ENCODE measurements at places on chromosomes 4 and X.

- DNase-seq: no peak
Observed at GRCh38 chr4:73161527-73162185, 92.1 kb upstream of the COX18 start.

GRCh38 chr4:37082912-37083311 is 161.6 kb upstream of the NWD2 start:
- no peak for DNase-seq

- no peak for DNase-seq
Observed at GRCh38 chr4:38791010-38791409, 8.2 kb upstream of the TLR10 start.

- DNase-seq: peak; percentile 80
Observed at GRCh38 chr4:147596981-147597380, 20.2 kb upstream of the TMEM184C start.

- DNase-seq: no peak
Observed at GRCh38 chr4:118029224-118029623, 5.1 kb upstream of the NDST3 start.

DNA sequence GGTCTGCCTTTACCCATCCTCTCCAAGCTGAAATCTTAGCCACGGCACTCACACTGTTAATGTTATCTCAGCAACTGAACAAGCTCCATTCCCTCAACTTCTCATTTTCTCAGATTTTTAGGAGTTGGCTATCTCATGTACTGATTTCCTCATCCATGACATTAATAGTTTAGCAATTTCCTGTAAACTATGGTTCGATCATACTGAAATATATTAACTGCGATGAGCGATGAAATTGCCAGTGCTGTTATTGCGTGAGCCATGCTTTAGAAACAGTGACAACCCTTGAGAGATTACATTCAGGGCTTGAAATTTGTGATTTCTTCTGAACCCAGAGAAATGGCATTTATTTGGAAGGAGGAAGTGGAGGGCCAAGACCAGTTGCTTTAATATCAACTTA is 223.7 kb downstream of the GPAT3 start:
- no peak for DNase-seq

GRCh38 chr4:7186031-7186430 is 6.3 kb upstream of the SORCS2 start:
- DNase-seq: no peak

GRCh38 chr4:74716436-74716765 is 77.9 kb downstream of the BTC start:
- DNase-seq: no peak

- DNase-seq: peak; percentile 68
Observed at GRCh38 chr4:142265536-142265935, 580.6 kb downstream of the INPP4B start.

- peak; percentile 76 for DNase-seq
Observed at GRCh38 chr4:39464886-39465501, 6.1 kb downstream of the LIAS start.

Data from lung microvascular endothelial cell (primary cell).